ENCODE measurements at places on chromosomes 3 and 15. TPM values are rescaled to one million over a fixed set of nuclear protein-coding genes. Genes with fewer than 3 reads are reported as not detected.

GRCh38 chr15:41985236-41986160 lies 13.1 kb upstream of the EHD4 start:
- no peak for DNase-seq

DNA sequence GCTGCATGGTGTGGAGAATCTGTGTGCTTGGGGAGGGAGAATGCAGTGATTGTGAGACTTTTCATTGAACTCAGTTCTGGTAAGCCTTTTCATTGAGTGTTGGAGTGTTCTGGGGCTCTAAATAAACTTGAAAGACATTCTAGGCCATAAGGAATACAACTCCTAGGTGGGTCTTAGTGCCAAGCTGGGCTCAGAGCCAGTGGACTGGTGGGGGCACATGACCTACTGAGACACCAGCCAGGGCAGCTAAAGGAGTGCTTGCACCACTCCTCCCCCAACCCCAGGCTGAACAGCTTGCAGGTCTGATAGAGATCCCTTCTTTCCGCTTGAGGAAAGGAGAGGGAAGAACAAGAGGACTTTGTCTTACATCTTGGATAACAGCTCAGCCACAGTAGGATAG lies 21.7 kb upstream of the KPNA4 start:
- DNase-seq, result no peak

- no peak for DNase-seq
These were observed 6.0 kb downstream of the MAPKBP1 start for GRCh38 chr15:41780266-41780665.

DNA sequence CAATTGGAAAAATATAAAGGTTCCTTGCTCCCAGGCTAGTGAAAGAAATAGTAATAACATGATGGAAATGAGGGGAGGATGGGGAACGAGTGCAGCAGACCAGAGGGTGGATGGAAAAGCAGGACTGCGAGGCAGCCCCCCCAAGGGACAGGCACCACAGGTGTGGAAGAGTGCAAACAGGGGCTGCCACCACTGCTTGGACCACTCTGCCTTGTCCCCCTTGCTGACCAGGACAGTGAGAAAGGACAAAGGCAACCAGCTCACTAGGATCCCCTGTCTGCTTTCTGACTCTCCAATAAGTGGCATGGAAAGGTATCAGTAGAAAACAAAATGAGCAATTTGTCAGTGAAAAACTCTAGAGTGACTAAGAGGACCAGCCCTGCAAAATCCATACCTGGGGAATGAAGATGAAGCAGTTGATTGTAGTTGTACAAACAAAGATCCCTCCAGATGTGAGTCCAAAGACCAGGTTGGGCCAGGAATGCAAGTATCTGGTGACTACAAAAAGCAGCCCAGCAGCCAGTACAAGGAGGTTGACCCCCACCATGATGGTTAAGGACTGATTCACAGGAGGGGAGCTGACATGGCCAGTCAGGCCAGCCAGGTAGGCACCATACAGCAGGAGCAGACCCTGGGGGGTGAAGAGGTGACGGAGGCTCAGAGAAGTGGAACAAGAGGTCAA lies 86.6 kb upstream of the GSK3B start:
- DNase-seq, result no peak

DNA sequence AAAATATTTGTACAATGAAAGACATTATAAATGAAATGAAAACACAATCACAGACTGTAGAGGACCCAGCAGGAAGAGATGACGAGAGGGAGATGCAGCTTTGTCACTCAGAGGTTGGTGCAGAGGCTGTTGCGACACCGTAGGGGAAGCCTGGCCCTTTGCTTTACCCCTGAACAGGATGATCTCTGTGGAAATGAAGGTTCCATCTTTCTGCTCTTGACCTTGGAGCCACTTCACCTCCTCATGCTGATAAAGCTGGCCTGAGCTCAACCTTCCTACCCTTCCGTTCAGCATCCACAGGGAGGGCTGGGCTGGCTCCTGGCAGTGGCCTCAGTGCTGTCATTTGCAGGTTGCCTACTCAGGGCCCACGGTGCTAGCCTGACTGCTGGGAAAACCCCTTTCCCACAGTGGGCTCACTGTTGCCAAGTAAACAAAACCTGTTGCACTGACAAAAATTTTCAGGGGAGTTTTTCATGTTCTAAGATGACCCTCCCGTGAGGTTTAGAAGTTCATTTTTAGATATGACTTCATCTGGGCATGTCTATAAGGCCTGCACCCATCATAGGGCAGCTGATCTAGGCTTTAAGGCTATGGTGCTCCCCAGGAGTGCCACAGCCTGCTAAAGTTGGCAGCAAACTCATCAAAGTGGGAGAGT lies 3.0 kb upstream of the CD80 start:
- peak; percentile 38 for DNase-seq

DNA sequence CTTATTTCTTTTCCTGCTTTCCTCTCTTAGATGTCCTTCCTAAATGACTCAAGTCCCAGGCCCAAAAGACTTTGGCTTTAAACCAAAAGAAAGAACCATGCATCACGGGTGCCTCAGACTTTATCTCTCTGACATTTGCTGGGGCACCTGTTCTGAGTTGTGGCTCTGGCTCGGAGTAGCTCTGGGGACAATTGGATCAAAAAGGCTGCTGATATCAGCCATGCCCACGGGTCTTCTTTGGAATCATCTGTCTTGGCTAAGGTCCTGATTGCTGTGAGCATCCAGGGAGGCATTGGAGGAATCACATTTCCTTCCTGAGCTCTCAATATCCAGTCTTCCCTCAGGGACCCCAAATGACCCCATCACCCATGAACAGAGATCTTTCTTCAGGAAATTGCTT lies 59.9 kb downstream of the CLSTN2 start:
- no peak for DNase-seq

DNA sequence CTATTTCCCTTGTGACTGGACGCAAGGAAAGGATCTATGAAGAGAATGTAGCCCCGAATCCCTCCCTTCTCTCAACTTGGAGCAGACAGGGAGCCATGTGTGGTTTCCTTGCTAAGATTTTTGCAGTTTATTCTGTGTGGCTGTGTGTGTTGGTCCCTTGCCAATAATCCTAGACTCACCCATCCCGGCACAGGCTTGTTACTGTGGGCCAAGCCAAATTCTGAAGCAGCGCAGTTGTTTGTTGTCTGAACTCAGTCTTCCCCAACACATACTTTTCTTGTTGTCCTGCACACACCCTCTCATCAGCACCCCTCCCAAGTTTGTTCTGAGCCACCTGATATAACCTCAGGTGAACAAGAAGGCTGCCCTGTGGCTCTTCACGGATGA lies 193.3 kb upstream of the CTDSPL start:
- DNase-seq, result no peak

DNA sequence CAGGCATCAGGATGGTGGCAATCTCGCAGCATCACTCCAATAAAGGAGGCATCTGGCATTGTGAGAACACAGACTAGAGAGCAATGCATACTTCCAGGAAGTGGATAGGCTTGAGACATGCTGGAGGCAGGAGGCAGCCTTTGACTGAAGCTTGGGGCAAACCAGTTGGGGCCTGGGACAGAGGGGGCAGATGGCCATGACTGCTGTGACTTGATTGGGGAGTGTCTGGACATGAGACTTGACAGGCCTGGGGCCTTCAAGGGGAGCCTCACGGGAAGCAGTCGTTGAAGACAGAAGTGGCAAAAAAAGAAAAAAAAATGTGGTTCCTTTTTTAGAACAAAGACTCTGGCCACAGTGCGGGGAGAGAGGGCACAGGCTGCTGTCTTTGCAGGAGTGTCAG lies 44.7 kb upstream of the CHRNA7 start:
- no peak for DNase-seq

DNA sequence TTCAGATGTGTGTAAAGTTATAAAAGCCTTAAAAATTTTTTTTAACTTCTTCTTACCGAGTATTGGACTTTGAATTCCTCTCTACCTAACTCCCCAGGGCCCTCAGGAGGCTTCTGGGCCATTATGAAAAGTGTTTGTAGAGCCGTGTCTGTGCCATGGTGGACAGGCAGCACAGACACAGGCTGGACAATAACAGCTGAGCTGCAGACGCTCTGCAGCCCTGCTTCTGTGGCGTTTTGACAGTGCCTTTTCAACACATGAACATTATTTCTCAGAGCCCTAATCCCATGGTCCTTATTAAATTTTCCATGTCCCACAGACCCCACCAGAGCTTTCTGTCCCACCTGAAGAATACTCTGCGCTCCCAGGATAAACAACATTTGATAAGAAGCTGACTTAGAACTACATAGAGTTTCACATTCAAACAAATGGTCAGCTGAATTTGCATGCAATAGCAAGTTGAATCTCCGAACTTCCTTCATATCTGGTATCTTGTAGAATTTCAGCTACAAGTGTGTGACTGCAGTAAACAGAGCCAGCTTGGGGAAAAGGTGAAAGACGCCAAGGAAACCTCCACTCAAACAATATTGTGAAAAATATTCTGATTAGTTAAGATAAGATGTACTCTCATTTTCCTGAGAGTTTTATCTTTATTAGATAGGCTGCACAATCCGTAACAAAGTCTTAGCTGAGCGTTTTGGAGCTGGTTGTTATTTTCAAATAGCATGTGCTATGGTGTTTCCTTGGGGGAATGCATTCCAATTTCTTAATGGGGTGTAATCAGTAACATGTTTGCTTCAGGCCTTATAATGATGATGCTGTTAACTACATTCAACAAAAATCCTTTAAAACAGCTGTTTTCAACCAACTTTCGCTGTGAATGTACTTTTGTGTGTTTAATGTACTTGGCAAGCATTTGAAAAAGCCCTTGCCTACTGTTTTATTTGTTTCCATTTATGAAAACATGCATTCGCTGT lies 378.2 kb downstream of the MECOM start:
- no peak for DNase-seq

Gene ADGRG7
- total RNA-seq, result not detected

Gene XIRP1
- not detected for total RNA-seq

Gene KY
- not detected for total RNA-seq

Gene KLHL18
- total RNA-seq, result 15.5 TPM

Gene RHCG
- not detected for total RNA-seq

Gene TNFAIP8L3
- total RNA-seq, result 112 TPM
